ENCODE measurements at places on chromosomes 1 and 21.
A peak's percentile ranks its signal among the peaks of the same experiment; 100 is the strongest.

- no peak for DNase-seq
Measured at GRCh38 chr1:27727126-27727525, 1.4 kb downstream of the FAM76A start.

GRCh38 chr1:204368996-204369726, 9.4 kb upstream of the PLEKHA6 start:
- DNase-seq: no peak

DNA sequence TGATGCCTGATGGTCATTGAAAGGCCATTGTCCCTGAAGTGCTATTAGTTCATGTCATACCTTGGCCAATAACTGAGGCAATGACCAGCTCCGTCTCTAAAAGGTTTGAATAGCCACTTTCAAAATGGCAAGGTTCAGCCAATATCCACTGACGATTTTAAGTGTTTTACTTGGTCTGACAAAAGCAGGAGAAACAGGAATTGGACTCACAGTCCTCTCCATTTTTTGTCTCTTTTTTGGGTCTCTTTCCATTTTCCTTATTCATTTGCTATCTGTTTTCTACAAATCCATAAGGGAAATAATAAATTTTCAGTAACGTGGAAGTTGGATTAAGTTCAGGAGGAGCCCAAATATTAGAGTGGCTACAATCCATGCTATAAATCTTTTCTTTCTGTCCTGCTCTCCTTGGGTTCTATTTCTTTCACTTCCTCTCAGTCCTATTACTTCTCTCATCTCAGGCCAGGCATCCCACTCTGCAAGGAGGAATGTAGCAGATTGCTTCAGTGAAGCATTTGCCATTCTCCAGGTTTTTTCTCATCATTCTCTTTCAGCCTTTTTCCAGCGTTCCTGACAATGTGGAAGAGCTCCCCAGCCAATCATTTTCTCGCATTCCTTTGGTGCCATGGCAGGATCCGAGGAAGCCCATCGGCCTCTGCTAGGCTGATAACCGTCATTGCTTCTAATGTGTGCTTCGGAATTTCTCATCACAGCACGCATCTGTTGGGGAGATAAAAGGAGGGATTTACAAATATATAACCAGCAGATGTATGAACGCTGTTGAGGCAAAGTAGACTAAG, 414.5 kb downstream of the ADGRL2 start:
- DNase-seq: no peak

DNA sequence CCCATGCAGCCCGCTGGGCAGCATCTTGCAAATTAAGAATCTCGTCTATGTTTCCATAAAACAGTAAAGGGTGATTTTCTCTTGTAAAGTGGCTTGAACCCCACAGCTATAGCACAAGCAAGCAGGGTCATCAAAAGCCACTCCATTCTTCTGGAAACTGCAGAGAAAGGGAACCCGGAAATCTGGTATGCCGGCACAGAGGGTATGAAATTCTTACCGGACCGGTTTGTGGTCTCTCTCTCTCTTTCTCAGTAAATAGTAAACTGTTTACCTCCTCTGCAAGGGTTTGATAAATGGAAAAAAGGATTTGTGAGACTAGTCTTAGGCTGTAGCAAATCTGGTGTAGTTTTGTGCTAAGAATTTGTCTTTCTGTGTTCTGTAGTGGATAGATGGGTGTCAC, 2.7 kb upstream of the ADSS2 start:
- no peak for DNase-seq

- no peak for DNase-seq
Measured at GRCh38 chr1:110148961-110149360, 1.3 kb upstream of the SLC6A17 start.

GRCh38 chr1:53334781-53335180, 6.9 kb upstream of the LRP8 start:
- DNase-seq: no peak

- no peak for DNase-seq
Measured at GRCh38 chr1:89487972-89488371, 36.7 kb upstream of the LRRC8B start.

GRCh38 chr1:156060937-156061636, at the start of gene RAB25:
TSS of gene RAB25 (plus strand) at chr1:156061160. CDS start at chr1:156061401, 241 bp downstream.
- DNase-seq: no peak

DNA sequence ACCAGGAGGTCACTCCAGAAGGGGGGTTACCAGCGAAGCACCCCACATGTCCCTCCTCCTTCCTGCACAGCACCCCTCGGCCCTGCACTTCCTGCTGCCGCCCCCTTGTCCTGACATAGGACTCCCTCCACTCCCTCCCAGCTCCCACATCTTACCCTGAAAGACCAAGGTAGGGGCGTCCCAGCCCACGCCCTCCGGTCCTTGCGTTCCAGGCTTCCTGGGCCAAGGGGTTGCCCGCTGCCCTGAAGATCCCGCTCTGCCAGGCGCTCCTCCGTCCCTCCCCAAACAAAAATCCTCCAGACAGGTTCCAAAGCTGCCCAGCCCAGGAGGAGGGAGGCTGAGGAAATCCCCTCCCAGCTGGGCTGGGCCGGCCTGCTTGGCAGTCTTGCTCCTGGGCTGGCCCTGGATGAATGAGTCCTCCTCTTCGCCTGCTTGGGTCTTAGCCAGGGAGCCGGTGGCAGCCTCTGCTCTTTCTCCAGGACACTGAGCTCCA, at the start of gene RHBDL2:
Gene RHBDL2 (minus strand): TSS at position 304 of the 493 bp plus-strand sequence. CDS start 22,618 bp downstream, outside the sequence.
- no peak for DNase-seq

DNA sequence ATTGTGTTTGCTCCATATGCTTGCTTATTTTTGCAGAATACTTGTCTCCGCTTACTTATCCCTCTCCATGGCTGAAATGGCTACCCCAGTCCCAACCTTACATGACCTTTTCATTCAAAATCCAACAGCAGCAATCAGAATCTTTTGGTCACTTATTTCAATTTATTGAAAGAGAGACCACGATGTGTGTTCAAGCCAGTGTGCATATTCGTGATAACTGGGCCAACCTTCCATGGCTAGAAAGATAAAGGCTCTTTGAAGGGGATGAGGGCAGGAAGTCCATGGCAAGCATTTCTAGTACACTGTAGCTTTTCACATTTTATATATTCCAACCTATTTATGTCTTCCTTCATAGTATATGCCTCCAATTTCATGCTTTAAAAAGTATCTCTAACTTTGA, 23.1 kb downstream of the HSD11B1 start:
- no peak for DNase-seq

DNA sequence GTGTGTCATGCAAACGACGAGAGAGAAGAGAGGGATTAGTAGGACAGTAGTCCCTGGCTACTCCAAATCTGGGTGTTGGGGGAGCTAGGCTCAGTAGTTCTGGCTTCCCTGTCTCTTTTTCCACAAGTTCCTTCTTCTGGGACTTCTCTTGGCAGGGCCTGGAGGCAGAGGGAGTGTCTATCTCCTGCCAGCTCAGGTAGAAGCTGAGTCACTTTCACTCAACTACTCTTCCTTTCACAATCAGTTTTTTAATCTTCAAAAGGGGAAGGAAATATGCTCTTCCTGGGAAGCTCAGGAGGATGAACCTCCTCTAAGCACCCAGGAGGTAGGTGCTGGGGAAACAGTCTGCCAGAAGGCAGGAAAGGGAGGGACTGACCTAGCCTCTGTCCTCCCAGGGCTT, 35.2 kb upstream of the MAGOH start:
- no peak for DNase-seq

- no peak for DNase-seq
Measured at GRCh38 chr21:15071009-15071408, 6.2 kb upstream of the NRIP1 start.

GRCh38 chr1:109393617-109394233, 4.0 kb downstream of the SORT1 start:
- DNase-seq: no peak

DNA sequence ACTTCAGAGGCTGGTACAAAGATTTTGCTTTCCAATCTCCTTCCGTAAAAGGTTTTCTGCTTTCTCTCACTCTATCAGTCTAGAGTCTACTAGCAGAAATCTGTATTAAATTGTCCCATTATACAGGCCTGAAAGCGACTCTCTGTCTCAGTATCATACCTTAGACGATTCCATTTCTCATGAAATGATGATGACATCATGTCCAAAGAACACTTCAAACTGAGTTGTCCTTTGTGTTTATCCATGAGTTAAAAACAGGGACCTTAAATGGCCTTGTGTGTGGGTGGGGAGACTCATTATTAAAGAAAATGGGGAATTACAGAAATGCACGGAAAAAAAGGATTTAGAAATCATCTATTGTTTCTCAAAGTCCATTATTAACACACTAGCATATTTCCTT, 21.0 kb upstream of the SLC44A3 start:
- no peak for DNase-seq

GRCh38 chr21:25842925-25843324, 108.2 kb downstream of the GABPA start:
- no peak for DNase-seq

DNA sequence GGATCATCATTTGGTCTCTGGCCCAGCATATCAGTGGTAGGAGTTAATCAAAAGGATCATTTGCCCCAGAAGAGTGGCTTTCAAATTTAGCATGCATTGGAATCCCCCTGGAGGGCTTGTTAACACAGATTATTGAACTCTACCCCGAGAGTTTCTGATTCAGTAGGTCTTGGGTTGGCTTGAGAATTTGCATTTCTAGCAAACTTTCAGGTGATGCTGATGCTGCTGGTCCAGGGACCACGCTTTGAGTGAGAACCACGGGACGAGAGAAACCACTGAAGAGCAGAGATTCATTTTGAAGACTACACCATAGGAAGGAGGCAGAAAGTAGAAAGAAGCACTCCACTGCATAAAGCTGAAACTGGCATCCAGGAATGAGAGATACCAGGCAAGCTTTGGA, 81.3 kb upstream of the DUSP10 start:
- no peak for DNase-seq

GRCh38 chr1:71087060-71087459, 6.2 kb upstream of the ZRANB2 start:
- DNase-seq: no peak

DNA sequence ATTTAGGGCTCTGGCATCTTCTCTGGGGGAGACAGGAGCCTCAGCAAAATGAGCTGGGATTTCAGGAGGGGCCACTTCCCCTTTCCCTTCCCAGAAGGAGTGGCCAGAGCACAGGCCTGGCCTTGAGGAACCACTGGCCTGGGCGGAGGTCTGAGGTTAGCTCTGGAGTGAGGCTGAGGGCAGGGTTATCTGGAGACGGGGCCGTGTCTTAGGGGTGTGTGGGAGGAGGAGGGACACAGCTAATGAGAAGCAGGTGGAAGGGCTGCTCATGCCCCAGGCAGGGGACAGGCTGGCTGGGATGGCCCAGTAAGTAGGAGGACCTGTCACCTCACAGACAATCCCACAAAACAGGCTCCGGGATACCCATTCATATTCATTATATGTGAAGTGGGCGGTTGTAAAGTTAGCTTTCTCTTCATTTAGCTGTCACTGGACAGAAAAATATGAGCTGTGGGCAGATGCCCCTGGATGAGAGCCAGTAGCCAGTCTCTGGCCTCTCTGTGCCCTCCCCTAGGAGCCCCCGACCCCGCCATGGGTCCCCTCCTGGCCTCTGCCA, 12.4 kb downstream of the ALX3 start:
- no peak for DNase-seq

- DNase-seq: no peak
Measured at GRCh38 chr21:31181082-31181750, 142.9 kb upstream of the KRTAP19-8 start.

DNA sequence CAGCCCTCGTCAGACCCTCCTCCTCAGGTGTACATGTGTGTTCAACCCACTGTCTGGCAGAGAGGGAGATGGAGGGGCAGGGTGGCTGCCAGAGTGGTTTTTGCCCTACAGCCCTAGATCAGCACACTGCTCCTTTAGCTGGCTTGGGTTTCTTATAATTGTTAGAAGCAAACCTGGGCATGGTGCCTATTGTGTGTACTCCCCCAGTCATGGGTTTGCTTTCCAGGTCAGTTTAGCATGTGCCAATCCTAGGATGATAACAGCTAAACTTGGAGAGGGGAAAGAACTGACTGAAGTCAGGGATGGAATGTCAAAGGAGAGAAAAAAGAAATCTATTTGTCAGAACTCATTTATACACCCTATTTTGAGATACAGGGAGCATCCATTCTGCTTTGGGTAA, 63.3 kb downstream of the UCK2 start:
- no peak for DNase-seq

GRCh38 chr1:95407886-95408291, 173.9 kb downstream of the RWDD3 start:
- DNase-seq: peak; percentile 62

GRCh38 chr1:221371705-221372104, 370.2 kb downstream of the DUSP10 start:
- DNase-seq: no peak

DNA sequence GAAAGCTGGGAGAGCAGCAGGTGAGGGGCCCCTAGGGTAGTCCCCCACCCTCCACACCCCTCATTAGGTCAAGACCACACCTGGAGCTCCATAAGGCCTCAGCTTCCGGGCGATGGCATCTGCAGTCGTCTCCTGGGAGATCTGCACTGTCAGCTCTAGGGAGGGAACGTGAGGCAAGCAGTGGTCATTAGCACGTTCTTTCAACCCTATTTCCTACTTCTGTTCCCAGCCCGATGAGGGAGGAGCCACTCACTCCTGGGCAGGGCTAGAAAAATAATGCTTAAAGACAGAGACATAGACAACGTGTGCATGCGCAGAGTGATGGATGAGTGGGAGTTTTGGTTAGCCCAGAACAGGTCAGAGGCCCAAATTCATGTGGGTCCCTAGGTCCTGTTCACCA, 9.7 kb downstream of the KDF1 start:
- DNase-seq: no peak

- DNase-seq: no peak
Measured at GRCh38 chr1:240107058-240107684, 15.5 kb downstream of the FMN2 start.

GRCh38 chr1:216805953-216806352, 82.7 kb upstream of the ESRRG start:
- no peak for DNase-seq

DNA sequence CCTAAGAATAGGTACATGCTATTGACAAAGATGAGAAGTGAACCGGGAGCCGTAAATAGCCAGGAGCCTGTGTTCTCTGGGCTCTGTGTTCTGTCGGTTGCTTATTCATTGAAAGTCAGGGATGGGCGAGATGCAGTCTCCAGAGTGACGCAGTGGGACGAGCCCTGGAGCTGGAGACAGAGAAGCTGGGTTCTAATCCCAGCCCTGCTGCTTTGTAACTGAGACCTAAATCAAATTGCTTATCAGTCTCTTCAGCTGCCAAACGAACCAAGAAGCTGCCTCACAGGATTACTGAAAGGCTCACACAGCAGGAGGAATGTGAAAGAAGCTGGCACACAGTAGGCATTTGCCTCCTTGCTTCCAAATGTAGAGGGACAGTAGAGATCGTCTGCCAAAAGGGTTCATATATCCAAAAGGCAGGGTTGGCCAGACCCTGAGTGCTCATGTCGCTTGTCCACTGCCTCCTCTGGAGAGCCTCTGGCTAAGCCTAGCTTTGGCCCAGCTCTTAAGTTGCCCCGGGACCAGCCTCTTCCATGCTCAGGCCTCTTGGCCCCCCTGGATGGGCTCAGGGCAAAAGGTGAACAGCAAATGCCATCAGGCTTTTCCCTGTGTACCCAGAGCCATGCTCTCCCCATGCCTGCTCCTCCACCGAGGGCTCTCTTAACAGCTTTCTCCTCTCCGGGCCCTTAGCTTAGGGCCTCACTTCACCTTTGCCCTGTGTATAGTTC, 134.2 kb upstream of the IPO9 start:
- DNase-seq: no peak

- no peak for DNase-seq
Measured at GRCh38 chr1:206962272-206962671, 8.0 kb downstream of the FCAMR start.

GRCh38 chr21:38787461-38788274, 18.1 kb upstream of the ETS2 start:
- DNase-seq: no peak

- DNase-seq: no peak
Measured at GRCh38 chr1:222043444-222044292, 301.8 kb upstream of the DUSP10 start.

GRCh38 chr21:20110368-20110767, 887.8 kb upstream of the NCAM2 start:
- no peak for DNase-seq
